ENCODE measurements at places on chromosomes 4 and X.

- no peaks in the 10 kb centered on the region for H3K36me3 ChIP-seq
- no peak overlapping the region for H3K4me3 ChIP-seq
- no peak for DNase-seq
- H3K4me1 ChIP-seq, result peaks cover 7% of the 10 kb centered on the region
- no peak overlapping the region for H3K27ac ChIP-seq
Observed at GRCh38 chr4:74365761-74366160, 816 bp downstream of the EREG start.

GRCh38 chr4:52996261-52997131, 134.4 kb downstream of the RASL11B start:
- H3K27me3 ChIP-seq, result peaks cover 4% of the 10 kb centered on the region
- H3K4me3 ChIP-seq, result no peak overlapping the region
- no peak overlapping the region for H3K27ac ChIP-seq
- H3K4me1 ChIP-seq, result no peaks in the 10 kb centered on the region

DNA sequence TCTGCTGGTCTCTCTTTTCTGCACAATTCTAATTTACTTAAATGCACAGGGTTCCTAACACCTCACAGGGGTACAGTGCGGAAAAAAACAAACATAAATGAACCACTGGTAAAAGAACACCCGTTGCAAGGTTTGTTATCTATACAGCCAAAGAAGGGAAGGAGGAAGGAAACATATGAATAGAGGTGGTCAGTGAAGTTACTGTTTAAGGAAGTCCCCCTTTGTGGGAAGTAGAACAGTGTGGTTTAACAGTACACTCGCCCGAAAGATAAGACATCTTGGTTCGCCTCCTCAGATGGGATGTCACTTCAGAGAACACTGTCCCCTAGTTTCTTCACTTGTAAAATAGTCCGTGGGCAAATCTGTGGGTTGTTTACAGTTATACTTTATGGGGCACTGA, 57.5 kb downstream of the TEC start:
- peak overlapping the region; percentile 71 for H3K27ac ChIP-seq
- H3K4me1 ChIP-seq, result peaks cover 20% of the 10 kb centered on the region
- peak overlapping the region; percentile 32 for H3K4me3 ChIP-seq
- no peaks in the 10 kb centered on the region for H3K36me3 ChIP-seq
- DNase-seq, result no peak
- H3K27me3 ChIP-seq, result peaks cover 2% of the 10 kb centered on the region

- H3K27ac ChIP-seq, result peak overlapping the region; percentile 78
- peaks cover 48% of the 10 kb centered on the region for H3K36me3 ChIP-seq
Observed at GRCh38 chr4:2828758-2829181, 14.9 kb upstream of the ADD1 start.

GRCh38 chr4:5809216-5809776, 83.6 kb downstream of the CRMP1 start:
- H3K4me1 ChIP-seq, result peaks cover 5% of the 10 kb centered on the region
- no peak overlapping the region for H3K4me3 ChIP-seq
- H3K27me3 ChIP-seq, result peaks cover 3% of the 10 kb centered on the region
- no peak overlapping the region for H3K27ac ChIP-seq

GRCh38 chr4:26779674-26780073, 81.0 kb upstream of the STIM2 start:
- H3K4me1 ChIP-seq, result no peaks in the 10 kb centered on the region
- H3K4me3 ChIP-seq, result no peak overlapping the region

DNA sequence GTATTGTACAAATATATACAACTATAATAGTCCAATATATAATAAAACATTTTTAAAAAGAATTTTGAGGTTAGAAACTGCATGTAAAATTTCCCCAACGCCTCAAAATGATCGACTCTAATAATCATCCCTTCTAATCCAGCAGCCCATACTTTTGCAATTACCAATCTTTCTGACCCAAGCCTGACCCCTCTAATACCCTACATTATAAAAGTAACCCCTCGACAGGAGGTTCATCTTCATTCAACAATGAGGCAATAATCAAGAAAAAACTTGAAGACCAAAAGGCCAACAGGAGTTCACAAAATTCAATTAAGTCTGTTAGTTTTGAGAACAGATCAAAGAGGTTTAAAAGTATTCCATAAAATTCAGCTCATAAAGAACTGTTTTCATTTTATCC, 393.5 kb downstream of the GPM6A start:
- no peaks in the 10 kb centered on the region for H3K27me3 ChIP-seq
- no peak overlapping the region for H3K27ac ChIP-seq
- no peak for DNase-seq
- no peaks in the 10 kb centered on the region for H3K36me3 ChIP-seq

GRCh38 chrX:21944136-21944615, 3.7 kb downstream of the SMS start:
- no peak overlapping the region for H3K4me3 ChIP-seq
- H3K27ac ChIP-seq, result no peak overlapping the region
- DNase-seq, result no peak
- peaks cover 10% of the 10 kb centered on the region for H3K36me3 ChIP-seq
- H3K4me1 ChIP-seq, result peaks cover 39% of the 10 kb centered on the region
